ENCODE measurements at places on chromosomes 7 and 10.
A peak's percentile ranks its signal among the peaks of the same experiment; 100 is the strongest.

DNA sequence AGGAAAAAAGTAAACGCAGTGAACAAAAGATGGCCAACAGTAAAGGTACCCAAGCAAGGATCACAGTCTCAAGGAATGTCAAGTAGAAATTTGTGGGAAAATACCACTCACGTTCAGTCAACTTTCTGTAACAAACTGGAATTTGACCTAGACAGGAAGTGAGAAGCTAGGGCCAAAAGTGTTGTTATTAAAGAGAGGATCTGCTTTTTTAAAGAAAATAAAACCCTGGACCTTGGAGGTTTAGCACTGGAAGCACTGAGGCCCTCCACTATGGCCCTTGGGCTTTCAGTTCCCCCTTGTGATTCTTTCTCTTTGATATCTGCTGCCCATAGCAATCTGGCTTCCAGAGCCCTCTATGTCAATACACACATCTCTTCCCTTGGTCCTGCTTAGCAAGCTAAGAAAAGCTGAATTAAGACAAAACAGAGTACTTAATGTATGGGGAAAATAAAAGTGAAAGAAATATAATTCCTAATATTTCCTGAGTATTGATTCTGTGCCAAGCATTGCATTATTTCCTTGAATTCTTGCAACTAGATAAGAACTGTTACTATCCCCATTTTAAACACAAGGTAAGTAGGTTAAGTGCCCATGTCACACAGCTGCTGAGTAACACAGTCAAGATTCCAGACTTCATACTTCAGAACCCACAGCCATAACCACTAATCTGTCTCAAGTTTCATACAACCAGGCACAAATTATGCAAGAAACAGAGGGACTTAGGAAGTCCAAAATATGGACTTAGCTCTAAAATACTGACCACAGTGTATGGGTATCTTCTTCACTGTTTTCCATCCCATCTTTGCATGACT lies 2.6 kb upstream of the ZNF438 start:
- DNase-seq, result no peak

DNA sequence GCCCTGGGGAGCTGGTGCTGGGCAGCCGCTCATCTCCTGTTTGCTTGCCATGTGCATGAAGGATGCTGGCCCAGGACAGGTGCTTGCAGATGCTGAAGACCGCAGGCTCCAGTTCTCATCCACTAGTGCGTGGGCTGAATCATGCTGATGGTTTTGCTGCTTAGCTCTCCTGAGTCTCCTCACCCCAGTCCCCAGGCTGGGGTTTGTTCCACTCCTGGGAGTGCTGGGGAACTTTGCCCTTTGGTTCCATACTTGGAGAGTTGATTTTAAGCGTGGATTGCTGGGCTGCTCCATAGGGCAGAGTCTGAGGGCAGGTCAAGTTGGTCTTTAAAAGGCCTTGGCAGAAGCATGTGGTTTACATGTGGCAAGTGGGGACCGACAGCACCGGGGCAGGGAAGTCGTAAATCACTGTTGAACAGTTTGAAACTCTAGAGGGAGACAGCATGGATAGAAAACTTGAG lies 9.1 kb downstream of the DYNC2I1 start:
- DNase-seq, result no peak

DNA sequence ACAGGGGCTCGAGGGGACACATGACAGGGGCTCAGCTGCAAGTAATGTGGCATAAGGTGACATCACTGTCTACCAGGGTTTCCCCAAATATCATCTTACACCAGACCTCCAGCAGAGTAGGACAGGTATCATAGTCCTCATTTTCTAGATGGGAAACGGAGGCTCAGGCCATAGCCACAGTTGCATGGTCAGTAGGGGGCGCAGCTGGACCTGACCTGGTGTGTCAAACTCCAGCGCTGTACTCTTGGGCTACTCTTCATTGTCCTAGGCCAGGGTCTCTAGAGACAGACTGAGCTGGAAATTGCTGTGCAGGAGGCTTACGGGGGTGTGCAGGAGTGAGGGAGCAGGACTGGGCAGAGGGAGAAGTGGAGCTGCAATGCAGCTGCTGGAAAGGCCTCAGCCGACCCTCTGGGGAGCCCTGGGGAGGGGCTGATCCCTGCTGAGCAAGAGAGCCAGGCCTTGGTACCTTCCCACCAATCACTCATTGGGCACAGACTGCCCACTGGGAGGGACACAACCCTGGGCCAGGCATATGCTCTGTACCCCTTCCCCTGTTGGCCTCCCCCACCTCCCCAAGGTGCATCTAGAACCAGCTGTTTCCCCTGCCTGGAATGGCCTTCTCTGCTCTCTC lies 89.9 kb downstream of the CDH23 start:
- no peak for DNase-seq

DNA sequence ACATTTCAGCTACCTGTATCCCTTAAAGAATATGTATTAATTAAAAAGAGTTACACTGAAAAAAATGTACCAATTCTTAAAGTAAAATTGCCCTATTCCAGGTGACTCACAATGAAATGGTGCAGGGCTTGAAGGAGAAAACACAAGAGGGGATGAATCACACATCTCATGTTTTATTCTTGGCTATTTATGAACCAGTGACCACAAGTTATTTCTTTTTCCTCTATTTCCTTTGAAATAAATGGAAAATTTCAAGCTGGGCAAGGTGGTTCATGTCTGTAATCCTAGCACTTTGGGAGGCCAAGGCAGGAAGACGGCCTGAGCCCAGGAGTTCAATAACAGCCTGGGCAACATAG lies 106.8 kb downstream of the UBE2H start:
- DNase-seq, result peak; percentile 76

DNA sequence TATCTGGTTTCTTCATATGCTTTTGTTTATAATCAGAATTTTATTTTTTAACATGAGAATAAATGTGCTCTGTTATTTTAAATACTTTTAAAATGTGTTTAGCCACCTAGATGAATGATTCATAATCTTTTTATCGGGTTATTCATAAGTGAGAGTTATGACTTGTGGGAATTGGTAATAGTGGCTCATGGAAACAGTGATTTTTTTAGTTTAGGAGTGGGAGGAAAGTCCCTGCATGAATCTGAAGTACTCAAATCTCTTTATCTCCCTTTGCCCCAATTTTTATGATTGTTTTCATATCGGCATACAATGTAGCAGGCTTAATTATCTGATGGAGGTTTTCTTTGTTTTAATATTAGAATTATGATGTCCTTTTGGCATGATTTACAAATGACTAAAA lies 42.9 kb downstream of the TAX1BP1 start:
- DNase-seq, result no peak

DNA sequence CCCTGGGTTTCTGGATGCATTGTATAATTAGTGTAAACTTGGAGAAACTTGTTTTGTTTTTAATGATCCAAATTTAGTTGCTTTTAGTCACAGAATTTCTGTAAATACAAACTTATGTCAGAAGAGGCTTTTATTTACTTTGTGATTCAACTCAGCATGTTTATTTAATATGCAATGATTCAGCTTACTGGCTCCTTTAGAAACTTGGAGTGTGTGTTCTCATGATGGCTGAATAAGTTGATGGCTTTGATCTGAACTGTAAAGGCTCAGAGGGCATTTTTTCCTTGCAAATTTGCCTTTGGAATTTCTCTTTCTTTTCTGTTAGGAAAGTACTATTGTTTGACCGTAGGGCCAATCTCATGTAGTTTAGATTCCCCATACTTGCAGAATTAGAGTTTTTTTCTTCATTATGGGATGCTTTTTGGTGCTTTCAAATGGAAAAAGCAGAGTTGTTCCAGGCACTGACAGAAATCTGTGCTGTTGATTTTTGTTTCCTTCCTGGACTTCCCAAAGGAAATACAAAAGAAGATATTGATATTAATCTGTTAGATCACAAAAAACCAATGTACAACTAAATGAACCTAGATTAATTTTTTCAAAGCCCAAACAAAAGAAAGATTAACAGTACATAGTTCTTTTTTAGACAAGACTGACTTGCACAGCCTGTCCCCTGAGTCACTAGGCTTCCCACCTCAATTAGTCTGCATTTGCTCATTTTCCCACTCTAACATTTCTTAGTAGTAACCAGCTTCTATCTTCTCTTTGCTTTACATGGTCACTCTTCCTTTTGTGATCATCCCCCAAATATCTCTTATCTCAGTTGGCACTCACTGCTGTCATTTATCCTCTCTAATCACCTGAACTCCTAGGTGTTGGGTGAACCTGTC lies 96.8 kb upstream of the AGR3 start:
- DNase-seq, result peak; percentile 43

DNA sequence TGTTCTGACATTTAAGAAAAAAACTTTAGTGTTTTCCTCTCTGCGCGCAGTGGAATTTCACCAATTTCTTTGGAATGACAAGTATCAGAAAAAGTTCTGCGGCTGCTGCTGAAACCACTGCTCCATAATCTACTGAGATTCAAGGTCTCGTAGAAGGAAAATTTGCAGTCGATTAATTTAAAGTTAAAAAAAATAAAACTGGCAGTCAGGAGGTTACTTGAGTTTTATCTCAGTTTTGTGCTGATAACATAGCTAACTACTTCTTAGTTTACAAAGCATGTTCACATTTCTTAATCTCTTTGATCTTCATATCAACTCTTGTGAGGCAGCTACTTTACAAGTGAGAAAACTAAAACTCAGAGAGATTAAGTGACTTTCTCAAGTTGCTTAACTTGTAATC lies 18.2 kb upstream of the CALD1 start:
- DNase-seq, result no peak

DNA sequence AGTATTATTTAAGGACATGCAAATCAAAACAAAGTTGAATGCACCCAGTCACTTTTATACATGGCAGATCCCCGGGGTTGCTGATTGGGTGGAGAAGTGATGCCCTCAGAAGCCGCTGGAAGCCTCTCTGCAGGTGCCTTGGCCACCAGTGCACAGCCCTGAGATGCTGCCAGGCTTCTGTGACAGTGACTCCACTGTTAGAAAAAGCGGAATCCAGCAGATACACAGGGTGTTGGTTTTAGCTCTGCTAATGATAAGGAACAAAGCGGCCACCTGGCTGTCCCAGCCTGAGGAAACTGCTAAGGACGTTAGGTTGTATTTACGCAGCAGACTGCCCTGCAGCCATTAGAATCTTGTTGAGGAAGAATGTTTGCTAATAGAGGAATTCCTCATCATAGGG lies 47.5 kb downstream of the JAKMIP3 start:
- DNase-seq, result no peak
